Colonic mucosa (tissue), 4 donors: ENCODE measurements at places on chromosomes 2 and 18.

DNA sequence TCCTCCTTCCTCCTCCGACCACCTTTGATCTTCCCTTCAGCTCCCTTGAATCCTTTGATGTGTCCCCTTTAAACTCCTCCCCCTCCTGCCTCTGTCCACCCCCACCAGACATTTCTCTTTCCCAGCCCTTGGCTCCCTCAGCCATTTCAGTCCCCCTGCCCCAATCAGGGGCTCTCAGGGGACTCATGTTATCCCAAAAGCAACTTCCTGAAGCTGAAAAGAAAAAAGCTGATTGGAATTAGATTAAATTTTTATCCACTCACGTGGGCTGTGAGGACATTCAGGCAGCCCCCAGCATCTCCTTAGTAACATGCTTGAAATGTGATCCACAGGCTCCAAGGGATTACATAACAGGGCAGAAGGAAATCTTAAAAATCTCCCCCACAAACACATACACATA is 81.3 kb downstream of the NEURL3 start:
- DNase-seq, result no peak

- no peak for DNase-seq
Observed at GRCh38 chr2:125397535-125398251, 1258.3 kb upstream of the GYPC start.

- no peak for DNase-seq
Observed at GRCh38 chr18:48997985-48998831, 47.4 kb upstream of the SMAD7 start.

DNA sequence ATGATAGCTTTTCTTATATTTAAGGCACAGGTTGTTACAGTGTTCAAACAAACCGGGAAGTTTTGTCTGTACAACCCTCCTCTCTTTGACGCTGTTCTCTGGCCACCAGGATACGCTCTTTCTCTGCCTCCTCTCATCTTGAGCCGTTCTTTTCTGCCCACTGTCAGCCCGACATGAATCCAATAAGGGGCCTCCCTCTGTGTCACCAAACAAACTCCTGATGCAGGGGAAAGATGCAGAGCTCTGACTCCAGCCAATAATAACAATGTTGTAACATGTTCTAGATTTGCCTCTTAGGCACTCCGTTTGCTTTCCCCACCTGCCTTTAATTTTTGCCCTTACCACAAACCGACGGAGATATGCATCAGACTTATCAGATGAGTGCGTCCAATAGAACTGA is 449.3 kb downstream of the SLC4A3 start:
- no peak for DNase-seq

GRCh38 chr2:85744741-85745601 is 8.8 kb upstream of the ATOH8 start:
- DNase-seq, result no peak
